GM10248 (cell line): ENCODE measurements at places on chromosomes 6 and 20.

DNA sequence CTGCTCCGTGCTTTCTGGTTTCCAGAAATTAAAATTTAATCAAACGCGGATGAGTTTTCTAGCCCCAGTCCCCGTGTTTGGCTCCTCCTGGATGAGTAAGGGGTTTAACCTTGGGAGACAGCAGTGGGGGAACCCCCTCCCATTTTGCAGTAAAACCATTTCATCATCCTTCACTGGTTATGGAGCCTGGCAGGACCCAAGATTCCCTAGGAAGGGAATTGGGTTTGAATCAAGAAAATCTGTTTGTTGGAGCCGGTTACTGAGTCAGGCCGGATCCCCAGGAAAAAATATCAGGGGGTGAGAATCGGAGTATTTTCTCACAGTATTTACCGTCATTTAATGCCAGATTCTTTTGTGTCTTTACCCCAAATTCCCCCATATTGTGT, 754 bp downstream of the YWHAB start:
- no peak for DNase-seq

DNA sequence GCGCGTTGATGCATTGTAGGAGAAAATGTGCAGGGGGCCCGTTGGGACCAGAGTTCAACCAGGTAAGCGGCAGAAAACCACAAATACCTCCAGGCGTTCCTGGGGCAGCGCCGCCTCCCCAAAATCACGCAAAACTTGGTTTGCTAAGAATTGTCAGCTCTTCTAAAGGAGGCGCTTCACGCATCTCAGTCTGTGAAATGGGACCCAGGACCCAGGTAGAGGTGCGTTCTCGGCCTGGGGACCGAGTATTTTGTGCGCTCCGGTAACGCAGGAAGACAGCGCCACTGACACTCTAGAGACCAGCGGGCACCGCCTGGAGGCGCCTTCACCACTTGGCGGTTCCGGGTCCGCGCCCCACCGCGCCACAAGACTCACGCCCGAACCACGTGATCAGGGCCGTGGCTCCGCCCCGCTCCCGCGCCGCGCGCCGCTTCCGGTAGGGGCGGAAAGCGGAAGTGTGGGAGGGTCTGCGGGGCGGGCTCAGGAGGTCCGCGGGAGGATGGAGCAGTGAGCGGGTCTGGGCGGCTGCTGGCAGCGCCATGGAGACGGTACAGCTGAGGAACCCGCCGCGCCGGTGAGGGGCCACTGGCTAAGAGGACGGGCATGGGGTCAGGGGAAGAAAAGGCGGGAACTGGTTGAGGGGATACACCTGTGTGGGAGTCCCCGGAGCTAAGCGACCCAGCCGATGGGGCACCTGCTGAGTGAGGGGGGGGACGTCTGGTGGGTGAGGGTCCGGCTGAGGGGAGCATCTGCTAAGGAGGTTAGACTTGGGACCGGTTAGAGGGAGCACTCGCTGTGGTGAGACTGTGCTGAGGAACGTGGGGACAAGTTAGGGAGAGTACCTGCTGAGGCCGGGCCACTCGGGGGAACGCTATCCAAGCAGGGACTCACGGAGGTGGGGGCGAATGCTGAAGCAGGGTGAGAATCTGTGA, at the start of gene STK4:
TSS of gene STK4 (plus strand) at position 483 of the 932 bp plus-strand sequence. CDS start at position 540, 57 bp downstream.
- DNase-seq, result peak; percentile 90

GRCh38 chr6:47059216-47059885, 17.2 kb upstream of the ADGRF1 start:
- no peak for DNase-seq

GRCh38 chr6:130632277-130632676, 194.9 kb upstream of the SMLR1 start:
- DNase-seq, result no peak

DNA sequence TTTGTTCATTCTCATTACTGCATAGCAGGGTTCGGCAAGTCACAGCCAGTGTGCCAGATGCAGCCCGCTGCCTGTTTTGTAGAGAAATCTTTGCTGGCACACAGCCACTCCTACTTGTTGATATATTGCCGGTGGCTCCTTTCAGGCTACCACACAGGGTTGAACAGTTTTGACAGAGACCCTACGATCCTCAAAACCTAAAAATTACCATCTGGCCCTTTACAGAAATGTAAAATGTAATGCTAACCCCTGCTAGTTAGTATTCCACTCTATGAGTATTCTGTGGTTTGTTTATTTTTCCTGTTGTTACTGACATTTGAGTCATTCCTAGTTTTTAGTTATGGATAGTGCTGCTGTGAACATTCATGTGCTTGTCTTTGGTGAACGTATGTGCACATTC, 11.5 kb downstream of the DHX35 start:
- DNase-seq, result no peak

DNA sequence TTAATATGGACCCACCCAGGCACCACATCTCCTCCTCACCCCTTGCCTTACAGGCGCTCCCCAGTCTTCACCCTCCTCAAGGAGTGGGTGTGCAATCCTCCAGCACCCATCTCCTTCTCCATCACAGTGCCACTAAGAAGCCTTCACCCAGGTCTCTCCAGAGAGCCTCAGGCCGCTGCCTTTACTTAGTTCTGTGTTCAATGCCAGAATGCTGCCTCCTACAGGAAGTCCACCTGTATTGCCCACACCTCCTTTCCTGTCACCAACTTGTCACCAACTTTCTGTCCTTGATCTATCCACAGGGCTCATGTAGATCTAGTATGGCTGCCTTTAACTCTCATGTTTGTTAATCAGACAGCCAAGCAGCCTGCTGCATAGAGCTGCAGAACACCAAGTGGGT, 586 bp upstream of the LST1 start:
- DNase-seq, result no peak

DNA sequence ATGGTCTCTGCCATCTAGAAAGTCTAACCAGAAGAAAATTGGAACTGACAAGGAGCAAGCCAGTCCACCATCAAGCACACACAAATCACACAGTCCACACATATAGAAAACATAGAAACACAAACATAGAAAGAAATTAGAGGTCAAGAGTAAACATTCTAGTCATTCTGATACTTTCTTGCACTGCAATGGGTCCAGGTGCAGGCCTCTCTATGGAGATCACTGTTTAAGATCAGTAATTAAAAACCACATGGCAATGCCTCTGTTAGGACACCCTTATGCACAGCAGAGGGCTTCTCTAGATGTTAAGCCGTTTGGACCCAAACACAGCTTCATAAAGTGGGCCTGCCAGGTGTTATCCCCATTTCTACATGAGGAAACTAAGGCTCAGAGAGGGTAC, 42.8 kb upstream of the SLC22A23 start:
- peak; percentile 28 for DNase-seq

DNA sequence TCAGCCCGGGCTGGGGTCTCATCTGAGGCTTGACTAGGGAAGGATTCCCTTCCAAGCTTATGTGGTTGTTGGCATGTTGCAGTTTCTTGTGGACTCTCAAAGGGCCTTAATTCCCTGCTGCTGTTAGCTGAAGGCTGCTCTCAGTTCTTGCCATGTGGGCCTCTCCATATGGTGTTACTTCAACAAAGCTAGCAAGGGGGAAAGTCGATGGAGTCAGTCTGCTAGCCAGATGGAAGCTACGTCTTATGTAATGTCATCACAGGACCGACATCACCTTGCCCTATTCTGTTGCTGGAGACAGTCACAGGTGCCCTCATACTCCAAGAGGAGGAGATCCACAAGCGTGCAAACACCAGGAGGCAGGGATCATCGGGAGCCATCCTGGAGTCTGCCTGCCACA, 43.3 kb upstream of the ARMC2 start:
- no peak for DNase-seq

DNA sequence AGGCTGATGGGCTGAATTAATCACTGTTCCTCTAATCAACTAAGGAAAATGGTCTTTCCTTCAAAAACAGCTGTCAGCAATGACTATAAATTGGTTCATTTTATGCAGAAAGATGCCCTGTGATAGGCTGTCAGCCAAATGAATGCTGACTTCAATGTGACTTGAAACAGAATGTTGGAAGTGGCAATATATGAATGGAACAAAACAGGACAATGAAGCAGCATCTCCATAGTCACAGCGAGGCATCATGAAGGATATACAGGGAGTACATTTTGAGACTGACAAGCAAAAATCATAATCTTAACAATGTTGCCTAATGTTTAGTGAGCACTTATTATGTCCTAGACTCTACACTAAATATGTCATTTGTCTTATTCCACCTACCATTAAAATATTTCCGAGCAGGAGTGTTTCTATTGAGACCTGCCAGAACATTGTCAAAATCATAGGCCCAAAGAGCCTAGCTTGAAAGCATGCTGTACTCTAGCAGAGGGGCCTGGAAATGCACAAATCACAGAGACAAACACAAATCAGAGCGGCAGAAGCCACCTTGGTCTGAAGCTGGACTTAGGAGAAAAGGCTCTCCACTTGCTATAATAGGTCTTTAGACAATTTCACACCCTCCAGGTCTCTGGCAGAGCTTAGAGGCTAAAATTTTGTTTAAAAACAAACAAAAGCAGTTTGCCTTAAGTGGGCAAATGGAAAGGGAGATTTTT, 63.3 kb downstream of the FAM50B start:
- DNase-seq, result no peak

GRCh38 chr6:107676042-107676441, 148.1 kb downstream of the SCML4 start:
- DNase-seq, result no peak

DNA sequence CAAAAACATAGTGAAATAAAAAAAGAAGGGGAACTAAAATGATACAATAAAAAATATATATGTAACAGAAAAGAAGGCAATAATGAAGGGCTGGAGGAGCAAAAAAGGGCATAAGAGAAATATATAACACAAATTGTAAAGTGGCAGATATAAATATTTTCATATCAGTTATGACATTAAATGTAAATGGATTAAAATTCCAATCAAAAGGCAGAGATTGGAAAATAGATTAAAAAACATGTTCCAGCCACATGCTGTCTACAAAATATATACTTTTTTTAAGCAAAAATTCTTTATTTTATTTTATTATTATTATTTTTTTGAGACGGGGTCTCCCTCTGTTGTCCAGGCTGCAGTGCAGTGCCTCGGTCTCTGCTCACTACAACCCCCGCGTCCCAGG, 23.9 kb upstream of the NT5E start:
- no peak for DNase-seq

- no peak for DNase-seq
Measured at GRCh38 chr20:40993794-40994540, 34.7 kb upstream of the TOP1 start.

GRCh38 chr6:165308926-165309731, at the start of gene C6orf118:
Gene C6orf118 (minus strand): TSS chr6:165309605. CDS start chr6:165309586, 19 bp downstream.
- DNase-seq, result no peak

DNA sequence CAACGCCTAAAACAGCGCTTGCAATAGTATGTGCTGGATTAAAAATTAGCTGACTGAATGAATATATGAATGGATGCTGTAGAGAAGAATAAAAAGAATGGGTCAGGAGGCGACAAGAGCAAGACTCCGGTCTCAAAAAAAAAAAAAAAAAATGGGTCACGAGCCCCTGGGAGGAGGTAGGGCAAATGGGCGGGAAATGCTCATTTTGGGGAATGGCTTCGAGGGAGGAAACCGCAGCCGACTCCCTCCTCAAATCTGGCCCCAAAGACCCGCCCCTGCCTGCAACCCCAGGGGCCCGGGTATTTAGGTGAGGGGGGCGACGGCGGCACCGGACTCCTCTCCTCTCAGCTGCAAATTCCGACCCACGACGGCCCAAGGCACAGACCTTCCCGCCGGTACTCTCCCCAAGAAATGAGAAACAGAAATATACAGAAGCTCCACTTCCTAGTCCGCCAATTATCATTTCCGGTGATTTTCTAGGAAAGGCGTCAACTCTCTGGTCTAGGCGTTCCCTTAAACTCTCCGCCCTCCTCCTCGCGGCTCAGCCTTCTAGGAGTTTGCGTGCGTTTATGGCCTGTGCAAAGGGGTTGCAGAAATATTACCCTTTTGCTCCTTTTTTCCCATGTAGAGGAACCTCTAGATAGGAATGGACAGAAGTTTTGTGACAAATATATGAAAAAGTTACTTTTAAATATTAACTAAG, at the start of gene ZNF311:
TSS of gene ZNF311 (minus strand) at position 133 of the 703 bp plus-strand sequence. CDS start 1,361 bp downstream, outside the sequence.
- DNase-seq, result no peak

DNA sequence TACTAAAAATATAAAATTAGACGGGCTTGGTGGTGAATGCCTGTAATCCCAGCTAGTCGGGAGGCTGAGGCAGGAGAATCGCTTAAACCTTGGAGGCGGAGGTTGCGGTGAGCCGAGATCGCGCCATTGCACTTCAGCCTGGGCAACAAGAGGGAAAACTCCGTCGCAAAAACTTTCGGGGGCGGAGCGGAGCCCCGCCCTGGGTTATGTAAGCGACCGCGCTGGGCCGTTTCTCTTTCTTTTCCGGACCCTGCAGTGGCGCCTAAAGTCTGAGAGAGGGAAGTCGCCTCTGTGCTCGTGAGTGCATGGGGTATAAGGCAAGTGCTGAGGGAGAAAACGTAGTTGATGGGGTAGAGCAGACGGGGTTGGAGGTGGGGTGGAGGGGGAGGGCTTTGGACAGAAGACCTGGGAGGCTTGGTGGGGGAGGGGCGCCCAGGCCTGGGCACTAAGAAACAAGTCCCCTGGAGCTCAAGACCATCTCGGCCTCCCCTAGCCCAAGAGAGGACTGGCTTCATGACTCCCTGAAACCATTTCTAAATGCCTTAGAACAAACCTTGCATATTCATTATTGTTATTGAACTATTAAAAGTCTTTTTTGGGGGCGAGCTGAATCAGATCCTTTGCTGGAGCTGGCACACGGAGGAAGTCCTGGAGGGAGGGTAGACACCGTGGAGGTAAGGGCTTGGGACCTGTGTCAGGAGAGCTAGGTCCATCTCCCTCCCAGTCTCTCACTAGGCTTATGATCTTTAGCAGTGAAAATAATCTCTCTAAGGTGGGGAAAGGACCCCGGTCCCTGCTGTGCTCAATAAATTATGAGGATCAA, 2.7 kb upstream of the MICA start:
- DNase-seq, result peak; percentile 71

DNA sequence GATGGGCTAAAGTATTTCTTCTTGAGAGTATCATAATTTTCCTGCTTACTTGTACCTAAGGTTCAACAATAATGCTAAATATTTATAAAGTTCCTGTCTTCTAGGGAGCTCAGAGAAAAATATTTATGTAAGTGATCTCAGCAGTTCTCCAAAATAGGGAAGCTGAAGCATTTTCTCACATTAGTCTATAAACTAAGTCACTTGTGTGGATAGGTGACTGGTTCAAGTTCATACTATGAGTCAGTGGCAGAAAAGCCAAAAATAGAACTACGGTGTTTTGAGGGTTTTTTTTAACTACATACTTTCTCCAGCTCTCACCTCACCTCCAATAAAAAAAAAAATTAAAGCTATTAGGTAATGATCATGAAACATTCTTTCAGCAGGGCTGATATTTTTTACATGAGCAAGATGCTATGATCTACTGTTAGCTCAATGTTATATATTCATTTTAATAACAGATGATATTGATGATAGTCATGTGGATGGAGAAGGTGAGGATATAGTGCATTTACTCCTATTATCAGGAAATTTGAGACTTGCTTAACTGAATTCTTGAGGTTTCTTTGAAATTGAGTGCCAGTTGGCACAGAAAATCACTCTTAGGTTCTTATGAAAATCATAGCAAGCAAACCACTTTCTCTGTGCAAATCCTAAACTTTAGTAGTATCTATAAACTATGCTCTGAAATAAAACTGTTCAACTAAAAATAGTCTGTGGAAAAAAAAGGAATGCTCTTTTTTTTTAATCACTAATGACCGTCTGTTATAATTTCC, 4.1 kb upstream of the MOXD1 start:
- DNase-seq, result peak; percentile 33

GRCh38 chr20:62624719-62625453, 17.4 kb upstream of the SLCO4A1 start:
- DNase-seq, result no peak
